H7 (cell line): ENCODE measurements at places on chromosomes 6 and 20.

DNA sequence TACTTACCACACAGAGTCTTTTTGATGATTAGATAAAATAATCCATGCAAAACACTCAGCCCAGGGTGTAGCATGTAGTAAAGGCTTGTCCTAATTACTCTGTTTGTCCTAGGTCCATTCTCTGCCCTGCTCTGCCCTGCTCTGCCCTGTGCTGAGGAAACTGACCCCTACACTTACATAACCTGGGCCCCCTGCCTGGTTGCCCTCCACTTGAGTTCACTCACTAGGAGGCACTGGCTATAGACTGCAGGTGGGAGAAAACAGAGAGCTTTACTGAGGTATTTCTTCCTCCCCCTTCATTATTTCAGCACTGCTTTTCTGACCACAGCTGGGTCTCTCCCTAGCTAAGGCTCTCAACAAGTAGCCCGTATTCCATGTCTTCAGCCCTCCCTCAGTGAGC, 70.9 kb upstream of the TBX18 start:
- peak; percentile 7 for DNase-seq

DNA sequence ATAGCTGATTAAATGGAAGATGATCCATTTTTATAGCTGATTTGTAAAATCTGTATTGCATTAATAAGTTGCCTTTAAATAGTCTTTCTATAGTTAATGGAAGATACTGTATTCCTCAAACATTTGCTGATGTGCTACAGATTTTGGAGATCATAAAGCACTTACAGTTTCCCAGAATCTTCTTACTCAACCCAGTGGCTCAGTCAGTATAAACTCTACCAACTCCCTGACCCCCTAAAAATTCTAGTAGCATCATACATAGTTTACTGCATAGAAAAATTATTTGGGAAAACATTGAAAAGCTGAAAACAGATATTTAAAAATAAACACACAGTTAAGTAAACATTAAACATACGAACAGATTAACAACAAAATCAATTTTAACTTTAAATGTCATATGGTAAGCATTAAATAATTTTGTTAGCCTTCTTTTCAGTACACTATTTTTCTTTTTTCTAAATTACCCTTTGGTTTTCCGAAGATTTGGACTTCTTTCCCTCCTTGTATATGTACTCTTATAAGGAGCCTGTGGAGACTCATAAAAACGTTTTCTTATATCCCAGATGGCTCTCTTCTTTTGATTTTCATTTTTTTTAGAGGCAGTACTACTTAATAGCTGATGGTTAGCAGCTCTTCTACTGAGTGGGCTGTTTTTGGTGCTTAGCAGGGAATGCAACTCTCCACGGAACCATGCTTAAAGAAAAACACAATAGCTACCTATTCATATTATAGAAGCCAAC, 62.7 kb upstream of the BMP5 start:
- DNase-seq, result no peak

DNA sequence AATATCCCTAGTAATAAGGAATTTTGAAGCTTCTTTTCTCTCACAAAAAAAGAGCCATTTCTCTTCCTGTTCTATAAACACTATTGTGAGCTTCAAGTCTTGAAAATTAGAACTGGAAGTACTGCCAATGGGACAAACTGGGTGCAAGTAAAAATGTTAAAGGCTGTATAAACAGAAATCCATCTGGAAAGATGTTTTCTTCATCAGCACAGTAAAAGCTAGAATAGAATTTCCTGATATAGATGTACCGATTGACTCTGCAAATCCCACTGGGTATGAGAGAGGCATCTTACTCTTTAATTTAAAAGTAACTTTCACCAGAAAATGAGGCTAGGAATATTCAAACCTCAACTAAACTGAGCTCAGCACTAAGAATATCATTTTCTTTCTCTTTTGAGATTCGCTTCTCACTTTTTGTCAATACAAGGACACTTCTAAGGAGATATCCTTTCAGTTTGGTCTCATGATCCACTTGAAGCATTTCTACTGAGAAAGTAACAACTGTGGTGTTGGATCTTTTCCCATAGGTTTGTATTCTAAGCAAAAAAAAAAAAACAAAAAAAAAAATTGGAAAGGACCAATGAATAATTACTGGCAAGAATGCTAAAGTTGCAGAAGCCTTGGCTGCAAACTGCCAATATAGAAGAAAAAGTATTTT, 169.0 kb upstream of the PRDM1 start:
- no peak for DNase-seq

DNA sequence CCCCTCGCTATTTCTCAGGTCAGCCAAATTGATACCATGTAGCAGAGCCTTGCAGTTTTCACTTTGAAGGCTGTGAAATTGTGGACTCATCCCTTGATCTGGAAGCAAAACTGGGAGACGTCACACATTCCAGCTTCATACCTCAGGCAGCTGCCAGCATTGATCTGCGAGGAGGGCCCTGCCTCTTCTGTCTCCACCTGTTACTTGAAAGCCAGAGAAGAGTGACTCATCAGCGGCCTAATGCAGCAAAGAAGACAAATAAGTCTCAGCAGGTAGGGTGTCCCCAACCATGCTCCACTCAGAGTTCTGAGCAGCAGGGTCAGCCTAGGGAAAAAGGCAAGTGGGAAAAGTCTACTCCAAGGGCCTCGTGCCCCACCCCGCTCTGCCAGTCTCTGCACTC, 69.4 kb upstream of the BMP2 start:
- DNase-seq, result peak; percentile 55

DNA sequence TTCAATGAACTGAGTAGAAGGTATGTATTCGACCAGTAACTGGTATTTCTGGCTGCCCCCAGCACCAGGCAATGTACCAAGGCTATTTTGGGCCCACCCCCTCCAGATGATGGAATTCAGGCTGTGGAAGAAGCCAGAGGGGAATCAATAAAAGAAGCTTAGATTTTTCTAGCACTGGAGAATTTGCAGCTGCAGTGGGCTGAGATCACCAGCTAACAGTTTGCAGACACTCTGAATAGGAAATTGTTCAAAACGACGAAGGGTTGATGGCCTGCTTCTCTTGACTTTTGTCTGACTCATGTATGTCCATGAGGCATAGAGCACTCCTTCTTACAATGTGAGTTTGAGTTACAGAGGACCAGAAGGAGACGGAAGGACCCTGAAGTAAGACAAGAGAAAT, 32.4 kb upstream of the FBXO9 start:
- DNase-seq, result no peak
